Stimulated activated CD8-positive, alpha-beta memory T cell treated with anti-CD3 and anti-CD28 coated beads, Interleukin-7, amount 100 ng/mL, for 1 hour (primary cell): ENCODE measurements at places on chromosomes 13 and 19.

GRCh38 chr19:58182577-58182988 is 278 bp upstream of the ZNF274 start:
- DNase-seq = peak; percentile 62

DNA sequence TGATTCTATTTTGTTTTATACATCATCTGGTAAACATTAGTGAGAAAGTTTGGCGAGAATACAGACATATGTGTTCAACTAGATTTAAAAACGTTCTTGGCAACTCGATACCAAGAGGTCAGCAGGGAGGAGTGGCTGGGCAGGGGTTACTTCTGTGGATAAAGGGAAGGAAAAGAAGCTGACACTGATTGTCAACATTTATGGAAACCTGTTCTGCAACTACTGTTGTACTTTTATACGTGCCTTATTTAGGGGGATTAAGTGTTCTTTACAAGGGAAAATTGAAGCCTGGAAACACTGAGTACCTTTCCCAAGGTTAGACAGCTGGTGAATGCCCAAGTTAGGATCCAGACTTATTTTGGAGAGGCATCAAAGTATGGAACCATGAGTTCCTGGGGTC is 65.0 kb downstream of the MTUS2 start:
- DNase-seq = no peak

DNA sequence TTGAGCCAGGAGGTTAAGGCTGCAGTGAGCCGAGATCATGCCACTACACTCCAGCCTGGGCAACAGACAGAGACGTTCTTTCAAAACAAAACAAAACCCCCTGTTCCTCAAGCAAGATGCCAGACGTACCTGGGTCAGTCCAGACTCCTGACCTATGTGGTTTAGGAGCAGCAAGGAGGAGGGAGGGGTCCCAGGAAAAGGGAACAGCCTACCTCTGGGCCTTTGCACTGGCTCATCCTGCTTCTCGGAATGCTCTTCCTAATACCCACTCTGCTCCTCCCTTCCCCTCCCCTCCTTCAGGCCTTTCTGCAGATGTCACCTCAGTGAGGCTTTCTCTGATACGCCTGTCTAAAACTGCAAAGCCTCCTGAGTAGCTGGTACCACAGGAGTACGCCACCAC is 9.5 kb downstream of the RINL start:
- DNase-seq = no peak

DNA sequence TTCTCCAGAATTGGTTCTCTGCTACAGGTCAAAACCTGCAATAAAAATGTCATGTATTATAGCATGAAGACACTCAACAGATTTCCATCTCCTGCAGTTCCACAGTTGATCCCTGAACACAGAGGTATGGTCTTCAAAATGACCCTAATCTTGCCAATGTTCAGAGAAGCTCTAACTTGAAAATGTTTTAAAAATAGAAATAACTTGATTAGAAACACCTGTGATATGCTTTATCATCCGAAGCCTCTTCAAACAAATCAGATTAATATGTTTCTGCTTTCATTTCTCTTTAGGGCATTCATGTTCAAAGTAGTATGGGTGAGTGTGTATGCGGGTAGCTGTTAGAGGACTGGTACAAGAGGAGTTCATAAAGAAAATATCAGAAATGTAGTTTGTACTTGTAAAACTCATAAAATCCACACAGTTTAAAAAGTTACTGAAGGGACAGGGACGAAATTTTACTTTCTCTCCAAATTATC is 60.4 kb downstream of the KCNRG start:
- no peak for DNase-seq

DNA sequence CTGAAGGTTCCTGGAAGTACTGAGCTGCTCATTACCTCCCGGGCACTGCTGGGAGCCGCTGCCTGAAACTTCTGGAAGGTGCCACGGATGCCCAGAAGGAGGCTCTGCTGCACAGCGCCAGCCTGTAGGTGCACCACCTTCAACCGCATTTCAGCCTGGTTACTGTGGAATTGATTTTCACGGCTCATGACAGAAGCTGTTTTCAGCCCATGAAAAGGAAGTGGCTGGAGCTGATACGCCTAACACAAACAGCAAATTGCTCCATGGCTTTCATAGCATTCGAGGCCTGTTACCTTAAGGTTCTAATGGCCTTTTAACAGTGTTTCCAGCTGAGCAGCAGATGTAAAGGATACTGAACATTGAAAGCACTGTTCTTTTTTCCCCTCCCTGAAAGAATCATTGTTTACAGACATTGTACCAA is 22.0 kb downstream of the GPC6 start:
- DNase-seq = no peak

DNA sequence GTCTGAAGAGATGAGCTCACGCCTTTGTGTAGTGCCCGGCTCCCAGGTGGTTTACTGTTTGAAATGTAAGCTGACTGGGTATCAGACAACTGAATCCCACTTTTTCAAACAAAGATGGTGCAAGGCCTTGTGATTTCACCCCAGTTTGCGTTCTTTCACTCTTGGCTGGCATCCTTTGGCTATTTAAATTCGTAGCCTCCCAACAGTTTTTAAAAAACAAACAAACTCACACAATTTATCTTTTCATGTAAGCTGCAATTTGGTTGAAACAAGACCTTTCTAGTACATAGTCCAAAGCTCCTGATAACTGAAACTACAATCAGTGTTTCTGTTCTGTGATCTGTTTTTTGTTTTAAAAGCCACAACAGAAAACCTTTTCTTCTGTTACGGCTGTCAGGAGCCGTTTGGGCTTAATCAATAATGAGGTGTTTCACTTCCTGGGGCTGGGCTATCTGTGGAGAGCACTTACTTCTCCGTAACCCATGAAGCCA is 65.1 kb upstream of the NPAS1 start:
- no peak for DNase-seq

DNA sequence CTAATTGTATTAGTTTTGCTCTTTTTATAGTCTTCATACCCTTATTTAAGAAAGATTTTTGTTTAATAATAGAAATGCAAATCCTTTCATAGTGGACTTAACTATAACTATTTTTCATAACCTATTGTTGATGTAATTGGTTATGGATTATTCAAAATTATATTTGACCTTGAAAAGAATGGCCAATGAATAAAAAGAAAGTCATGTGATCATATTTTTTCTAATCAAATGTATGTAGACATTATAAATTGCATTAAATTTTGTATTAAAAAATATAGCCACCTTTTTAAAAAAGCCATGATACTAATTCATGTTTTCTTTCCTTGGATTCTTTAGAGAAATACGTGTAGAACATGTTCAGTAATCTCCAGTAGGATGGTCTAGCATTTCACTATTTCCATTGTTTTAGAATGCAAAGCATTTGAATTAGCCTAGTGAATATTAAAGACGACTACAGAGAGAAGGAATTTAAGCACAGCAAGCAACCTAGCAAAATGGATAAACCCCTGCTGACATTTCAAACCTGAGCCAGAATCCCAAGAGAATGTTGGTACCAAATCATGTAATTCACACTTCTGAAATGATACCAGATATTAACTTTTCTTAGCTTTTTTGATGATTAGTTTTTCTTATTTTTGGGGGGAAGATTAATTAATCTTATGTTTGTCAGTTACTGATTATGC is 1297.4 kb upstream of the MIR17HG start:
- DNase-seq = no peak

GRCh38 chr19:43711751-43712355 is 4.0 kb upstream of the IRGC start:
- DNase-seq = no peak

- no peak for DNase-seq
These were observed 353 bp downstream of the ENOX1 start for GRCh38 chr13:43786472-43786765.

GRCh38 chr13:99418103-99418842 is 83.0 kb upstream of the TM9SF2 start:
- DNase-seq = no peak

- DNase-seq = no peak
These were observed 98.0 kb downstream of the EDNRB start for GRCh38 chr13:77820431-77821149.

- no peak for DNase-seq
These were observed 1.4 kb upstream of the RBM26 start for GRCh38 chr13:79407349-79407979.

DNA sequence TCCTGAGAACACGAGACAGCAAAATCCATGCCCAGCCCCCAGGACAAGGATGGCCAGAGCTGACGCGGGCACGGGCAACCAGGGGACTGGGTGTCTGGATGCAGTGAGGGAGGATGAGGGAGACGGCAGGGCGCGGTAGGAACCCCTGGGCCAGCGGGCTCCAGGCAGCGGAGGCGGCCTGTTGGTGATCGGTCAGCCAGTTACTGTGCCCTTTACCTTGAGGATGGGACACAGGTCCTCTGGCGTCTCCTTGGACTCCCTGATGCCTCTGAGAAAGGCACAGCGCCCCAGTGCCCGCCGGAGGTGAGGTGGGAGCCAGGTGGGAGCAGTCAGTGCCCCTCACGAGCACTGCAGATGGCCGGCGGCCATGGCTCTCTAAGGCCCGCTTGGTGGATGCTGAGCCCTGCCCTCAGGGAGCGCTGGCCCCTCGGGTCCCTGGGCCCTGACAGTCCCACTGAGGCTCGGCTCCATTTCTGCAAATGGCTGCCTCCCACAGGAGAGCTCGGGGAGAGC is 31.2 kb downstream of the C13orf46 start:
- no peak for DNase-seq

DNA sequence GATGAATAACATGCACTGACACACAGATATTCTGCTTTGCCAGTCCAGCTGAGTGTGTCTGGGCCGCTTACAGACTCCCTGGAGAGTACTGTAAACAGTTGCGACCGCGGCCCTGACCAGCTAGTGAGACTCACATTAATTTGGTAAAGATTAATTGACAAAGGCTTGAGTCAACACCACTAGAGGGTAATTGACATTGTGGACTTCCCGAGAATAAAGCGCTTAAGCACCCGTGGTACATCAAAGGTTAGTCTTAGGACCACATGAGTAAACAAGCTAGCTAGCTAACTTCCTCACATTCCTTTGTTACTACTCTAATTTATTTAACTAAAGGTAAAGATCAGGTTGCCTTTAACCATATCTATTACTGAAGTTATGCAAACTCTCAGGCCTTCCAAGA is 624.4 kb upstream of the ARGLU1 start:
- DNase-seq = no peak

GRCh38 chr13:25295228-25295627 is 6.2 kb upstream of the NUP58 start:
- no peak for DNase-seq

DNA sequence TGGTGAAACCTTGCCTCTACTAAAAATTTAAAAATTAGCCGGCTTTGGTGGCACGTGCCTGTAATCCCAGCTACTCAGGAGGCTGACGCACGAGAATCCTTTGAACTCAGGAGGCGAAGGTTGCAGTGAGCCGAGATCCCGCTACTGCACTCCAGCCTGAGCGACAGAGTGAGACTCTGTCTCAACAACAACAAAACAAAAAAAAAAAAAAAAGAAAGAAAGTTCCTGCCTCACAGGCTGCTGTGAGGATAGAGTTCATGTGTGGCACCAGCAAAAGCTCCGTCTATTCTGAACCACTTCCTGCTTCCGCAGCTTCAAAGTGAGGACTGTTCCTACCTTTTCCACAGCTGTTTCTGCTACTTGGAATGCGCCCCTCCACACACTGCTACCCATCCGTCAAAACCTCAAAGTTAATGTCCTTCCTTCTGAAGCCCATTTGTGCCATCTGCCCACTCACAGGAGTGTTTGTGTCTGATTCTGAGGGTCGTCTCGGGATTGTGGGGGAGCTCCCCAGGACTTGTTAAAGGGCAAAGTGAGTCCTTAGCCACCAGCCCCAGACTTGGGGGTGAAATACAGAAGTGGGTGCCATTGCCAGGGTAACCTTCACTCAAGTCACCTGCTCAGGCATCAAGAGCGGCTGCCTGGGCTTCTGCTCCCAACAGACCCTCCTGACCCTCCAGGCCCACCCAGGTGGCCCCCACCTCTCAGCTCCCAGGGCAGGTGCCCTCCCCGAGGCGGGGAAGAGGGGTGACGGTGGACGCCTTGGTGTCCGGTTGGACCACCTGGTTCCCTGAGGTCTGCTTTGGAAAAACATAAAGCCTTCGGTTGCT is 2.9 kb downstream of the MFSD12 start:
- no peak for DNase-seq

DNA sequence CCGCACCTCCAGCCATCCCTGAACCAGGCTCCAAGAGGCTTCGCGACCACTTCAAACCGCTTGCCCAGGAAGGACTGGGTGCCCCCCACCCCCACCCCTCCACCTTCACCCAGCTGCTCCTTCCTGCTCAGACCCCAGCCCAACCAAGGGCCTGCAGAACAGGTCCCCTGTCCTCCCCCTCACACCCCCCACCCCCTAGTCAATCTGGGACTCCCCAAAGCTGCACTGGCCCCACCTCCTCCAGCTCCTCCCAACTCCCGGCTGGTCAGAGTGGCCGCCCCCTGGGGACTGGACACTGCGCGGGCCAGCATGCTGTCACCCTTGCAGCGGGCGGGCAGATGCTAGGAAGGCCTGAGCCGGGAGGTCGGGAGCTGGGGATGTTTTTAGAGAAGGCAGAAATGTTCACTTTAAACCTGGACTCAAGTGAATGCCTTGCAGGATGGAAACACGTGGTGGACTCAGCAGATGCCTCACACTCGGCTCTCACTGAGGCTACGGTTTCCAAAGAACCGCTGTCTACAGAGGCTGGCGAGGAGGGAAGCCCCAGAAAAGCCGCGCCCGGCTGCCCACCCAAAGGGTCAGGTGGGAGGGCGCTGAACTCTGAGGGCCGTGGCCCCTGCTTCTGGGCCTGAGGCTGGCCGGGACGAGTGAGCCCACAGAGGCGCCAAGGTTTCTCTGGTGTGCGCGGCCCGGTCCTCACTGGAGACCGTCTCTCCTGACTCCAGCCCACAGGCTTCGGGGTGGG is 8.0 kb downstream of the RPL36 start:
- no peak for DNase-seq

GRCh38 chr13:27147530-27148170 is 24.0 kb downstream of the USP12 start:
- no peak for DNase-seq

DNA sequence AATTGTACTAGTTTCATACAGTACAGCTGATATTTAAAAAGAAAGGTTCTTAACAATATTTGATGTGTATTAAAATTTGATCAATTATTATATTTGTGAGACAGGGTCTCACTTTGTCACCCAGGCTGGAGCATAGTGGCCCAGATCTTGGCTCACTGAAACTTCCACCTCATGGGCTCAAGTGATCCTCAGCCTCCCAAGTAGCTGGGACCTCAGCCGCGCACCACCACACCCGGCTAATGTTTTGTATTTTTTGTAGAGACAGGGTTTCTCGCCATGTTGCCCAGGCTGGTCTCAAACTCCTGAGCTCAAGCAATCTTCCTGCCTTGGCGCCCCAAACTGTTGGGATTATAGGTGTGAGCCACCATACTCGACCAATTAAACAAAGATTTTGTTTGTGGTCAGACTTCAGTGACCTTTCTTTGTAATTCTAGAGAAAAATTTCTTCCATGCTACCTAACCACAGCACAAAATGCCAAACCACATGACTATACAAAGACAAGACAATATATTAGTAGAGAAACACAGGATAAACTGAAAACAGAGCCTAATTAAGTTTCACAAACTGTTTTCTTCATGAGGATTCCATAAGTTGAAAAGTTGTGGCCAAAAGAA is 59.6 kb downstream of the RBM26 start:
- no peak for DNase-seq

DNA sequence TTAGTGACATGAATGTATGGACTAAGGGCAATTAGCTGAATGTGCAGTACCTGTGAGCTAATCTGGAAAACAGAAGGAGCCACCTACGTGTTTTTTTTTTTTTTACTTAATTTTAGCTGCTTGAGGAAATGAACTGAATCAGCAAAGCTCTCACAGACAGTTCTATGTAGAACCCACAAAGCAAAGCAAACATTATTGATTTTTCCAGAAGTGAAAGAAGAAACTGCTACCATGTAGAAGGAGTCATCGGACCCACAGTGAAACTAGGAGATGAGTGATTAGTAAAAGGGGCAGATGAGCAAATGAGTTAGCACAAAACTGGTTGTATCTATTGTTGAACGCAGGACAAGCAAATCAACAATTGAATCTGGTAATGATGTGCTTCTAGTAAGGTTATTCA is 94.1 kb upstream of the SLC7A1 start:
- DNase-seq = no peak
